ENCODE measurements at places on chromosomes 1 and 21.

- DNase-seq = no peak
Measured at GRCh38 chr1:232352366-232352765, 277.6 kb downstream of the SIPA1L2 start.

DNA sequence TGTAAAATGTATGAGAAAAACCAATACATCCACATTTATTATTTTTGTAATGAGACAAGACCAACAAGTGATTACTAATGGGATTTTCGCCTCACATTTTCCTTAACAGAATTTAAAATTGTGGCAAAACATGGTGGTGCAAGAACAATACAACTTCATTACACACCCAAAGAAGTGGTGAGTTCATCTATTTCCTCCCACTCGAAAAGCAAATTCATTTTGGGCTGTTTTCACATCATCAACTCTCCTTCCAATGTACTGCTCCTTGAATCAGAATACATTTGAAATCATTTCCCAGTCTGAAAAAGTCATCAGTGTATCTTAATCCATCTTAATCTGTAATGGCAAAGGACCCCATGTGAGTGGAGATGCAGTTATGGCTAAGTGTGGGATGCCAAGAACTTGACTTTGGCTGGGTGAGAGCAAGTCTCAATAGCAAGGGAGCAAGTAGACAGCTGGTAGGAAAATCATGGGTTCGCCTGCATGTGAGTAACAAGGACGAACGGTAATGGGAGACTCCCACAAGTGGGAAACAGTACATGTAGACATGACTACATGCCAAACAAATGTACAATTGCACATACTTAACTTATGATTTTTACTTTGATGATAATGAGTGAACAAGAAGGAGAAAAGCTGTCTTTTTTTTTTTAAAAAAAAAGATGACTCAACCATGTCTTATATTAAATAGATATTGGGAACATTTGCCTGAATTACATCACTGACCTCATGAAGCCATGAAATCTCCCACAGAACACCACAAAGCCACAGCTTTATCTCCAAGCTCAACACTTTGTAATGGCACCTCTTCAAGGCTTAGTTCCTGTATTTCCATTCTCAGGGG is 46.0 kb downstream of the RUNX1 start:
- no peak for DNase-seq

DNA sequence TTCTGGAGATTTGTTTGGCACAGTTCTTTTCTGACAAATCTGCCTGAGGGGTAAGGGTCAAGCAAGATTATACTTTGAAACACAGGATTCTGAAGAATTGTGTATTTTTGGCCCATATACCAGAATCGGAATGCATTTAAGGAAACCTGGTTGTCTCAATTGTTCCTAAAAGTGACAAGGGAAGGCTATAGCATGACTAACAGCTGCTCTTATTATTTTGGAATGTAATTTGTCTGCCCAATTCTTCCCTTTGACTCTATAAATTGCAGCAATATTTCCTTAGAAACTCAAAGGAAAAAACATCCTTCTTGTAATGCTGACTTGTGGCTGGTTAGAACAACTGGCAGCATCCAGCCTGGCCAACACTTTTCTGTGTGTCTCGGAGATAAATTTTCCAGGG is 15.8 kb upstream of the VCAM1 start:
- no peak for DNase-seq

GRCh38 chr1:30756545-30757351 is 826 bp downstream of the LAPTM5 start:
- no peak for DNase-seq

DNA sequence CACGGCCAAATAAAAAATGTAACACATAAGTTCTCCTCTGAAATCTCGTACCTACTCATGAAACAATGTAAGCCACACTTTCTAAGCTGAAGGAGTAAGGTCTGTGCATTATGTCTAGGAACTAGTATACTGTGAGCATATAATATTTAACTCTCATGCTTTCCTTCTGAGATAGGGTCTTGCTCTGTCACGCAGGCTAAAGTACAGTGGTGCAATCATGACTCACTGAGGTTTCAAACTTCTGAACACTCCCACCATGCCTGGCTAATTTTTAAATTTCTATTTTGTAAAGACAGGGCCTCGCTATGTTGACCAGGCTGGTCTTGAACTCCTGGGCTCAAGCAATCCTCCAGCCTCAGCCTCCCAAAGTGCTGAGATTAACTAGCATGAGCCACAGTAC is 71.3 kb downstream of the AHCTF1 start:
- no peak for DNase-seq

- DNase-seq = no peak
Measured at GRCh38 chr1:149937759-149938158, 1.1 kb upstream of the MTMR11 start.

All from NCI-H2081 treated with DMSO at 0.1 percent for 48 hours (cell line).